ENCODE measurements at places on chromosomes 7 and 10.

DNA sequence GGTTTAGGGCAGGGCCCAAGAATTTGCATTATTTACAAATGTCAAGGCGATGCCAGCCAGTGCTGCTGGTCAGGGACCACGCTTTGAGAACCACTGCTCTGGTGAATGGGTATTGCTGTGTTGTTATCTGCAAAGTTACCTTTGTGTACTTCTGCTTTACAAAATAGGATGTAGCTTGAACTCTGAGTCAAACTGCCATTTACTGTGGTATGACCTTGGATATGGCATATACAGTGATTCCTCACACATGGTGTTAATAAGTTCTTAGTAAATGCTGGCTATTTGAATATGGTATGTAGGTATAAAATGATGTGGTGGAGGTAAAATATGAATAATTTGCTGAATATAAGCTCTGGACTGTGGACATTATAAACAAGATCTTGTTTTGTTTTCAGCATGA lies 148.9 kb downstream of the AUTS2 start:
- no peak for DNase-seq

DNA sequence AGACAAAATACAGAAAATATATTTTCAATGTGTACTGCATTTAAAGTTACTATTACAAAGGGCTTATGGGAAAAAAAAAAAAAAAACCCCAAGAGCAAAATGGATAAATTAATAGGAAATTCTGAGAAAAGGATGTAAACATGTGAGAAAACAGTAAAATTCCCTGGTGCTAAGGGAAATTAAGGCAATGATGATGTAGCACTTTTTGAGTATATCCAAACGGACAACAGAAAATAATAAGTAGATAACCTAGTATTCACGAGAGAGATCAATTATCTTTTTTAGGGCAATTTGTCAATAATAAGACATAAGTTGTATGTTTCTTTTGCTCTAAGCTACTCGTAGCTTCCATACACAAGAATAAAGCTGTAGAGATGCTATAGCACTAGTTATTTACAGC lies 80.2 kb downstream of the PARD3 start:
- no peak for DNase-seq

GRCh38 chr7:71612911-71613310 lies 481.0 kb downstream of the GALNT17 start:
- DNase-seq = peak; percentile 65

DNA sequence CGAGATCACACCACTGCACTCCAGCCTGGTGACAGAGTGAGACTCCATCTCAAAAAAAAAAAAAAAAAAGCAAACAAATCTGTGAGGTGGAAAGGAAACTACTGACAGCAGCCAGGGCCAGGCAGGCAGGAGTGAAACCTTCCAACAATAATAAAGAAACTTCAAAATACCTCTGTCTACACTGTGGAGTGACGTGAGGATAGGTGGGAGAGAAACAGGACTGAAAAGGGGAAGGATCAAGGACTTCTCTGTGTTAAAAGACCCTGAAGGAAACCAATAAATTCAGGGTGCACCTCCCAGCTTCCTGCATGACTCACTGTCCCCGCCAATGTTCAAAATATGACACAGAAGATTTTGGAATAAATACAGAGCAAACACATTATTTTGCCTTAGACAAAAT lies 82.9 kb downstream of the KIAA1549 start:
- no peak for DNase-seq

DNA sequence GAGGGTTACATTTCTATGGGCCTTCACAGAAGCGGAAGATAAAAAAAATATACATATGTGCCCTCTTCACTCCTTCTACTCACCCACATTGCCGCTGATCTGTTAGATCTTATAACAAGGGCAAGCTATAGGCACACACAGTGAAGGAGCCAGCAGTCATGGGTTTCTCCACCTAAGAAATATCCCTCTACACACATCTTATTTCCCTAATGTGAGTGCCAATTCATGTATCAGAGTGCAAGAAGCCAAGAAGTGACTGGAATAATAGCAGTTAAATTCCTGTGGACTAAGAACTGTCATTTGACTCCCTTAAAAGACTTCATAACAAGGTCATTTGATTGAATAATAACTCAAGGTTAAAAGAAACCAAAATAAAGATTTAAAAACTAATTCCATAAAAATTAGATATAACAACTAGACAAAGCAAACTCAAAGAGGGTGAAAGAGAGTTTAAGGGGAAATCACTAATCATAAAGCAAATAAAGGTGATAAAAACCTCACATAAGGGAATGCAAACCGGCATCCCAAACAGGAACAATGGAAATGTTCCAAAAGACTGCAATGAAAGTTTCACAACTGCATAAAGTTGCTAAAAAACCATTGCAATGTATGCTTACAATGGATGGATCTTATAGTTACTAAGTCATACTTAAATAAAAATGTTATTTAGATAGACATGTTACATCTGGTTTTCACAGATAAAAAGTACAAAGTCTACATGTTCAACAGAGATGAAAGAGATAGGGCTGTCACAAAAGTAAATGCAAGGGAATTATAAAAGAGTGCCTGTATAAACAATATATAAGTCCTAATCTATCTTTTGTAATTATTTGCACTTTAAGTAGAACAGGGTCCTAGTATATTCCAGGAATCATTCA lies 42.8 kb downstream of the ARHGAP21 start:
- no peak for DNase-seq

- DNase-seq = no peak
Measured at GRCh38 chr7:31304446-31304845, 36.1 kb downstream of the NEUROD6 start.

DNA sequence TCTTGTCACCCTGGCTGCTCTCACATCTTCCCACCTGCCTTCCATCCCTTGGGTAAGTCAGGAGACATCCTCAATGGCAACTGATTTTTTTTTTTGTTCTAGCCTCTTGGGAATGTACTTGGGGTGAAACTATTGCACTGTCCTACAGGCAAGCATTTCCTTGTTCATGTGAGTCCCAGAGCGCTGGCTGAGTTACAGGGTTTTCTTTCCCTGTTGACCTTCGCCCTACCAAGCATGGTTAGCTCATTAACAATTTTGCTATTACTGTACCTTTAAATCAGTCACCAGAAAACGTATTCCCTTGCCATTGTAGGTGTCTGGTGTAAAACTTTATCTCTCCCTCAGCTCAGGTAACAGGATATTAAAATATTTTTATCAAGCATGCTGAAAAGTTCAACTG lies 98.9 kb downstream of the PRLHR start:
- DNase-seq = no peak

- DNase-seq = no peak
Measured at GRCh38 chr7:44511236-44511635, 20.8 kb upstream of the NUDCD3 start.

- peak; percentile 18 for DNase-seq
Measured at GRCh38 chr7:101554584-101555268, 74.4 kb downstream of the MYL10 start.

- no peak for DNase-seq
Measured at GRCh38 chr7:28315565-28316410, 96.5 kb upstream of the CREB5 start.

GRCh38 chr7:106178593-106179134 lies 66.6 kb upstream of the SYPL1 start:
- no peak for DNase-seq

- no peak for DNase-seq
Measured at GRCh38 chr10:3765146-3765545, 19.9 kb downstream of the KLF6 start.

DNA sequence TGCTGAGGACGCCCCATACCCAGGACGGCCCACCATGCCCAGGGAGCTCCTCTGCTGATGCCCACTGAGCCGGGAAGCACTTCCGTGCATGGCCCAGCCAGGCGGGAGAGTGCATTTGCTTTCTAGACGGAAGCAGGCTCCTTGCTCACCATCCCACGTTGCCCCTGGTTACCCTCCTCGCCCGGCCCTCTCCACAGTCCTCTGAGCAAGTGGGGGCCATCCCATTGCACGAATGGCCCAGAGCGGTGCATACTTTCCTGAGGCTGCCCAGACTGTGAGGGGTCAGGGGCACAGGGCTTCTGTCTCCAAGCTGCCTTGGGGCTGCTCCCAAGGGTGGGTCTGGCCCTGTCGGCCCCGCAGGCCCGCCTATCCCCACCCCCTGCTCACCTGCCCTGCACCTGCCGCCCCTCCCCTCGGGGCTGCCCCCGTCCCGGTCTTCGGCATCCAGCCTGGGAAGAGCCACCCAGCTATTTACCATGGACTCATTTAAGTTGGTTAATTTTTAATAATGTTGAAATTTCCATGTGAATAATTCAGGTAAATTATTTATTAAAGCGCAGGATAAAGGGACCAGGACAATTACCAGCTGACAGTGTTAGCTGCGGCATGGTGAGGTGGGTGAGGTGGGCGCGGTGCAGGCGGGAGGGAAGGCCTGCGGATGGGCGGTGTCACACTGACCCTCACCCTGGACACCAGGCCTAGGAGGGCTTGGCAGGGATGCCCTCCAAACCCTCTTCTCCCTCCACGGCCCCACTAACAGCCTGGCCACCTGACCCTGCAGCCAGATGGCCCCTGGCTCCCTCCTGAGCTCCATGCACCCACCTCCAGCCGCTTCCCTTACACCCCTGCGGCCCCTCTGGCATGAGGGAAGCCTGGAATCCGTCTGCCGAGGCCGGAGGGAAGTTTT lies 104.4 kb downstream of the MICALL2 start:
- peak; percentile 17 for DNase-seq

DNA sequence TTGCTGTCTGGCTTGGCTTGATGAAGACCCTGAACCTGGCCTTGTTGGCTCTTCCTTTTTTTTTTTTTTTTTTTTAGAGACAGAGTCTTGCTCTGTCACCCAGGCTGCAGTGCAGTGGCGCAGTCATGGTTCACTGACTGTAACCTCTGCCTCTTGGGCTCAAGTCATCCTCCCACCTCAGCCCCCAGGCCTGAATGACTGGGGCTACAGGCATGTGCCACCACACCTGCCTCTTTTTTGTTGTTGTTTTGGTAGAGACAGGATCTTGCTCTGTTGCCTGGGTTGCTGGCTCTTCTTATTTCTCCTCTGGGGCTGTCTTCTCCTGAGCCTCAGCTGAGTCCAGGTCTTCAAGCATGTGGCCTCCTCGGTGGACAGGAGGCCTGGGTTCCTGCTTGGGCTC lies 44.7 kb downstream of the PRF1 start:
- DNase-seq = no peak

DNA sequence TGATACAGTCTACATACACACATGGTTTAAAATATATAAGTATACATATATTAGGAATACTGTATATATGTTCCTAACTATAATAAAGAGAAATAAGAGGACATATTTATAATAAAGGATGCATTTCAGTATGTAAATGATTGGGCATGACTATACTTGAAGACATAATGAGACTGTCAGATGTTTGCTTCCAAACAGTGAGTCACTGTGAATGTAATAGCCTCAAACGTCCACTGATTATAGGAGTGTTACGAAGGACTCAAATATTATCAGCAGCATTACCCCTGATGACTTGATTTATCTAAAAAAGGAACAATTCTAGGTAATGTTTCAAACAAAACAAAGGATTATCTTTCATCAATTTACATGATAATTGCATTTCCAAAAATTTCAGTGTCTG lies 39.9 kb upstream of the NRBF2 start:
- no peak for DNase-seq

- DNase-seq = no peak
Measured at GRCh38 chr7:141549582-141549981, 1.6 kb upstream of the AGK start.

DNA sequence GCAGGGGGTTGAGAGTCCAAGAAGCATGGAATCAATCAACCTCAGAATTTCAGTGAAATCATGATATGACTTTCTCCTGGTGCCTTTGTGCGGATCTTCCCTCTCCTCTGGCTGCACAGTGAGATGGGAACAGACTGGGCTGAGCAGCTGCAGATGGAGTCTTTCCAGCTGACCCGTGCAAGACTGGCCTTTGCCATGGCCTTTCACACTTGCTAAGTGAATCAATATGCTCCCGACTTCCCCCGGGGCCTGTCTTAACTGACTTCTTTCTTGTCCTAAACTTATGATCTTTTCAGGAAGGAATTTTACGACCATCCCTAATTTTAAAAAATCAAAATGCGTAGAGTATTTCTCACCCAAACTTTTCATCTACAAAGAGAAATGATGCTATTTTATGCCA lies 469.9 kb downstream of the GALNT17 start:
- DNase-seq = peak; percentile 57

- DNase-seq = no peak
Measured at GRCh38 chr10:103111031-103111917, 81.8 kb downstream of the NT5C2 start.

- no peak for DNase-seq
Measured at GRCh38 chr7:22610263-22610662, 110.3 kb upstream of the STEAP1B start.

GRCh38 chr10:132062641-132063390 lies 2.9 kb upstream of the JAKMIP3 start:
- DNase-seq = peak; percentile 28

- DNase-seq = no peak
Measured at GRCh38 chr10:99605351-99605750, 14.9 kb downstream of the SLC25A28 start.

DNA sequence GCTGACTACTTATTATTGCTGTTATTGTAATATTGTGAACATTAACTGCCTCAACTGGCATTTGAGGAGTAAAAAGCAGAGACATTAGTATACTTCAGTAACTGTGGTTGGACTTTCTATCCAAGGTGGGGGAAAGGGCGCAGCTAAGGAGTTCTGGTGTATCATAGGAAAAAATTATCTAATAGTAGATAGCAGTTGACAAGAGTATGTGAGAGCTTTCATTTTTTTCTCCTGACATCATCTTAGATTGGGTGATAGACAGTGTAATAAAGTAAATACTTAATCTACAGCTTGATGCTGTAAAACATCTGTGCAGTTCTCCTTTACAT lies 68.9 kb downstream of the PHTF2 start:
- DNase-seq = no peak

- DNase-seq = no peak
Measured at GRCh38 chr10:69953851-69954250, 98.8 kb upstream of the MACROH2A2 start.

All from right forelimb (tissue), 1 donor.